Esophagus muscularis mucosa (tissue), 4 donors: ENCODE measurements at places on chromosomes 5 and 9. TPM values are rescaled to one million over a fixed set of nuclear protein-coding genes. Genes with fewer than 3 reads are reported as not detected.
A peak's percentile ranks its signal among the peaks of the same experiment; 100 is the strongest.

DNA sequence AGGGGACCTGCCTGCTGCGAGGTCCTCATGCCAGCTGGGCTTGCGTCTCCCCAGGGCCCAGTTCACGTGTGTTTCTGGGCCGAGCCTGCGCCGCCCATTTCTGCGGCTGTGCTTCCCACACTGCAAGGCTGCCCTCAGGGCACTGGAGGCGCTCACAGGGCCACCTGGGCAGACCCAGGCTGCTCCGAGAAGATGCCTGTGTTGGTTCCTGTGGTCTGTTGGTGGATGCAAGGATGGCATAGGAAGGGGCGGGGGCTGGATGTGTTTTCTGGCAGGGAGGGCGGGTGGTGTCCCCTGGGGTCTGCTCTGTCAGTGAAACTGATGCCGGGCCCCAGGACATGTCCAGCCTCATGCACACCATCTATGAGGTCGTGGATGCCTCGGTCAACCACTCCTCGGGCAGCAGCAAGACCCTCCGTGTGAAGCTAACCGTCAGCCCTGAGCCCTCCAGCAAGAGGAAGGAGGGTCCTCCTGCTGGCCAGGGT lies 25.9 kb downstream of the NKD2 start:
- no peak for DNase-seq

DNA sequence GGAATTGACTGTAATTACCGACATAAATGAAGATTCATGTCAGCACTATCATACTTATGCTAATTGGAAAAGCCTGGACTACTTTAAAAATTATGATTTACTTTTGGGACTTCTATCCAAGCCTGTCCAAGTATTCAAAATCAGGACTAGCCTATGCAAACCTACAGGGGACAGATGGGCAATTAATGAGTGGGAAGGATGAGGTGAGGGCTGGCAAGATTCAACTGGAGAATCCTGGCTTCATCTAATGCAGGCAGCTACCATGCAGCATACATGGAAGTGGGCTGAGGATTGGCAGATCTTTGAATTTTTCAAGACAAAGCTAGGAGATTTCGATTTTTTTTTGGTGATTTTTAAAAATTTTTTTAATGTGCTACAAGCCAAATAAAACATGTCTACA lies 532.6 kb downstream of the CSNK1G3 start:
- DNase-seq = no peak

- DNase-seq = no peak
Observed at GRCh38 chr5:25160891-25161290, 516.1 kb upstream of the CDH10 start.

DNA sequence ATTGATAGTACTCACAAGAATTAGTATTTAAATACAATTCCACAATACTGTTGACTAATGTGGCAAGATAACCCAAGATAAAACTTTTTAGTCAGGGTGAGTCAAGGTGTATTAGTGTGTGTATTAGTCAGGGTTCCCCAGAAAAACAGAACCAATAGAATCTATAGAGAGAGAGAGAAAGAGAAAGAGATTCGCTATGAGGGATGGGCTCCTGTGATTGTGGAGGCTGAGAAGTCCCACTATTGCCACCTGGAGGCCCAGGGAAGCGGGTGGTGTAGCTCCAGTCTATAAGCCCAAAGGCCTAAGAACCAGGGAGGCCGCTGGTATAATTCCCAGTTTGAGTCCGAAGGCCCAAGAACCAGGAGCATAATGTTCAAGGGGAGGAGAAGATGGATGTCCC lies 10.0 kb upstream of the SHISAL2B start:
- DNase-seq = no peak

DNA sequence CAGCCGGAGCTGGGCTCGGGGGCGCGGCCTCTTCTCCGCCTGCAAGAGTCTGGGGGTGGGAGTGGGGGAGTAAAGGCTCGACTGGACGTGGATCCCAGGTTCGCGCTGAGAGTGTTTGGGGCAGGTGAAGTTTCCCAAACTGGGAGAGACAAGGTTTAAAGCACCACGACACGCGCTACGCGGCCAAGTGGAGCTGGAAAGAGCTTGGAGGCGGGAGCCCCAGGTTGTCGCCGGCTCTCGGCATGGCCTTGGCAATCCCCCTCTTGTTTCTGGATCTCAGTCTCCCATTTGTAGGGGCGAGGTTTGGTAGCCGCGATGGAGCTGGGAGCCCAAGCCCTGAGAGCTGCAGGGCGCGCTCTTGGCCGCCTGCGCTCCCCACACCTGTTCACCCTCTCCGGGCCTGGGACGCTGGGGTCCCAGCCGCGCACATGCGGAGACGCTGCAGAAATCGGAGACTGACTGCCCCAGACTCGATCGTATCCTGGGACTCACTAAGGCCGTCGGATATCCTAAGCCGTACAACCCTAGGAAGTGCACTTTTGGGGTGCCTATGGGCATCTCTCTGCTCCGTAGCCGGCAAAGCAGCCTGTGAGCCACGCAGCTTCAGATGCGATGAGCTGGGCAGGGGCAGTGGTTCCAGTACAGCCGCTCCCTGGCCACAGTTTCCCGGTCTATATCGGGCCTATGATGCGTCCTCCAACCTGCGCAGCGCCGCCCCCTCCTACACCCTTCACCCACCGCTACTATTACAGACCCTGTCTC lies 937 bp downstream of the TMOD1 start:
- peak; percentile 90 for DNase-seq

GRCh38 chr9:86664603-86665002 lies 282.7 kb downstream of the GAS1 start:
- DNase-seq = no peak

DNA sequence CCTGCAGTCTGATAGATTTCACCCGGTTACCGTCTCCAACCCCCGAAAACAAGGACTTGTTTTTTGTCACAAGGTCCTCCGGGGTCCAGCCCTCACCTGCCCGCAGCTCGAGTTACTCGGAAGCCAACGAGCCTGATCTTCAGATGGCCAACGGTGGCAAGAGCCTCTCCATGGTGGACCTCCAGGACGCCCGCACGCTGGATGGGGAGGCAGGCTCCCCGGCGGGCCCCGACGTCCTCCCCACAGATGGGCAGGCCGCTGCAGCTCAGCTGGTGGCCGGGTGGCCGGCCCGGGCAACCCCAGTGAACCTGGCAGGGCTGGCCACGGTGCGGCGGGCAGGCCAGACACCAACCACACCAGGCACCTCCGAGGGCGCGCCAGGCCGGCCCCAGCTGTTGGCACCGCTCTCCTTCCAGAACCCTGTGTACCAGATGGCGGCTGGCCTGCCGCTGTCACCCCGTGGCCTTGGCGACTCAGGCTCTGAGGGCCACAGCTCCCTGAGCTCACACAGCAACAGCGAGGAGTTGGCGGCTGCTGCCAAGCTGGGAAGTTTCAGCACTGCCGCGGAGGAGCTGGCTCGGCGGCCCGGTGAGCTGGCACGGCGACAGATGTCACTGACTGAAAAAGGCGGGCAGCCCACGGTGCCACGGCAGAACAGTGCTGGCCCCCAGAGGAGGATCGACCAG lies 121.3 kb downstream of the DAB2IP start:
- no peak for DNase-seq

- peak; percentile 12 for DNase-seq
Observed at GRCh38 chr5:57035955-57036354, 84.0 kb upstream of the MIER3 start.

GRCh38 chr9:20312732-20313131 lies 309.6 kb downstream of the MLLT3 start:
- DNase-seq = peak; percentile 31

DNA sequence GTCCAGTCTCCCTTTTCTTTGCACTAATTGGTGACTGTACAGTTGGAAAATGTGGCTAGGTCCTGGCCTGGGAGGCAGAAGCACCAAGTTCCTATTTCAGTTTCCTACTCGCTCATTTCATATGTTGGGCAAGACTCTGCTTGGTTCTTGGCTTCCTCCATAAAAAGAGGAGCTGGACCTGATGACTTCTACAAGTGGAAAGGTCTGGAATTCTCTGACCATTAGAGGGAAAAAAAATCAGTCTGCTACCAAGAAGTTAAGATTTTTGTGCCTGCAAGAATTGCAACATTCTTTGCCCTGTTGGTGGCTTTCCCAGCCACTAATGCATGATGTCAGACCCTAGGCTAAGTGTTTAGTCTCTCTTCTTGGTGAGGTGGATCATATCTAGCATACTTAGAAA lies 91.5 kb downstream of the WDR41 start:
- no peak for DNase-seq

Gene ADAMTS19
- 23.4 TPM for total RNA-seq
